GM10248 (cell line): ENCODE measurements at places on chromosomes 3 and 15.

- DNase-seq: no peak
Observed at GRCh38 chr3:4850928-4851265, 128.3 kb upstream of the BHLHE40 start.

DNA sequence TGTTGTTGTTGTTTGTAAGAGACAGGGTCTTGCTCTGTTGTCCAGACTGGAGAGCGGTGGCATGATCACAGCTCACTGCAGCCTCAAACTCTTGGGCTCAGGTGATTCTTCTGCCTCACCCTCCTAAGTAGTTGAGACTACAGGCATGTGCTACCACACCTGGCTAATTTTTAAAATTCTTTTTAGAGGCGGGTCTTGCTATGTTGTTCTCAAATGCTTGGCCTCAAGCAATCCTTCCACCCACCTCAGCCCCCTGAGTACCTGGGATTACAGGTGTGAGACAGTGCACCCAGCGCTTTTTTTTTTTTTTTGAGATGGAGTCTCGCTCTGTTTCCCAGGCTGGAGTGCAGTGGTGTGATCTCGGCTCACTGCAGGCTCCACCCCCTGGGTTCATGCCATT is 46.7 kb downstream of the TMOD3 start:
- no peak for DNase-seq

- no peak for DNase-seq
Observed at GRCh38 chr3:173025941-173026340, 115.1 kb downstream of the SPATA16 start.

DNA sequence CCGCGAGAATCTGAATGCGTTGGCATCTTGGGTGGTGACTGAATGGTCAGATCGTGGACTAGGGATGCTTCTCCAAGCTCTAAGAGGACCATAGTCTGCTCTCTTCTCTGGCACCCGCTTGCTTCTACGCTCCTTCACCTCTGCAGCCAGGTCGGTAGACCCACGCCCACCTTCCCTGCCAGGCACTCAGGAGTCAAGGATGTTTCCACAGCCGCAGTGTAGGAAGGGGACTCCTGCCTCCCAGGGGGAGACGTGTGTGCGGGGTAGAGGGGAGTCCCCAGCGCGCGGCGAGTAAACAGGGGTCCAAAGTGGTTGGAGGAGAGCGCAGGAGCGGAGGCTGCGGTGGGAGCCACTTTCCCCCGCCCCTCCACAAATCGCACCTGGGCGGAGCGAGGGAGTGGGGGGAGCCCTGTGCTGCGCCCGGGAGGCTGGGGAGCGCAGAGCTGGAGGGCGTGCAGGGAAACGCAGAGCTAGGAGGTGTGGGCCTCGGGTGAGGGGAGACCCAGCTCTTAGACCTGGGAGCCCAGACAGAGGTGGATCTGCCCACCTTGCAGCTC is 1.7 kb downstream of the LRRC3B start:
- no peak for DNase-seq

DNA sequence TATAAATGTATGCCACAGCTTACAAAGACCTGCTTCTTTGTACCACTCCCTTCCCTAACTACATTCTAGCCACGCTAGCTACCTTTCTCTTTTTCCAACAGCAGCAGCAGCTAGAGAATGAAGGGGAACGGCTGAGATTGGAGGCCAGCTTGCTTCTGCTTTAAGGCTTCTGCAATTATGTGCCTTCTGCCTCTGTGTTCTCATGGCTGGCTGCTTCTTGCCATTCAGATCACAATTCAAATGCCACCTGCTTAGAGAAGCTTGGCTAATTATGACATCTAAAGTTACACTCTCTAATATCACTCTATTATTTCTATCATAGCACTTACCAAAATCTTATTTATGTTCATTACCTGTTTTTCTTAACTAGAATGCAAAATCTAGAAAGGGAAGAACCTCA is 95.2 kb downstream of the RYK start:
- DNase-seq: no peak

- DNase-seq: no peak
Observed at GRCh38 chr15:43277901-43278300, 11.2 kb upstream of the TGM5 start.

DNA sequence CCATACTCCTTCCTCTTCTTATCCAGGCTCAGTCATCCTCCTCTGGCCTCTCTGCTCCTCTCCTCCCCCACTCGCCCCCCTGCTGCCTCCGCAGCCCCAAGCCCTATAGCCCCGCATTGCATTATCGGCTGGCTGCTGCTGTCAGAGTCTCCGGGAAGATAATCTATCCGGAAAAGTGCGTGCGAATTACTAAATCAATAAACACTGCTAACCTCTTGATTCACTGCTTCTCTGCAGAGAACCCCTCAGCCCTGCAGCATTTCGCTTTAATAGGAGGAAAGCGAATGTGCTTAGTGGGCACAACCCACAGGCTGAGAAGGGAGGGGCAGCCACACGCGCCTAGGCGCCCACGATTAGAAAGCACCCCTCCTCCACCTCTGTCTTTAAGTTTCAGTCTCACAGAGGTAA is 167.6 kb downstream of the ABHD5 start:
- DNase-seq: no peak

DNA sequence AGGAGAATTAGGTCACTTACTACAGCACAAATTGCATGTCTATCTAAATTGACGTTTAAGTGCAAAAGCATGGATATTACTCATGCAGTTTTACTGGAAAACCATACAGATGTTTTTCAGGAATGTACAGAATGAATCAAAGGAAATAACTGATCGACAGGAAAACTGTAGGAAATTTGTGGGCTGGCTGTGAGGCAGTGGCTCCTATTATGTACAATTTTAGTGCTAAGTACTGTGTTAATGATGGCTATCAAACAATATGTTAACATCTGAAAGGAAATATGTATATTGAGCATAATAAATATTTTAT is 6.9 kb downstream of the NUDT16 start:
- DNase-seq: no peak
